Head of caudate nucleus (tissue), 42 donors: ENCODE measurements at places on chromosomes 3 and 15.

DNA sequence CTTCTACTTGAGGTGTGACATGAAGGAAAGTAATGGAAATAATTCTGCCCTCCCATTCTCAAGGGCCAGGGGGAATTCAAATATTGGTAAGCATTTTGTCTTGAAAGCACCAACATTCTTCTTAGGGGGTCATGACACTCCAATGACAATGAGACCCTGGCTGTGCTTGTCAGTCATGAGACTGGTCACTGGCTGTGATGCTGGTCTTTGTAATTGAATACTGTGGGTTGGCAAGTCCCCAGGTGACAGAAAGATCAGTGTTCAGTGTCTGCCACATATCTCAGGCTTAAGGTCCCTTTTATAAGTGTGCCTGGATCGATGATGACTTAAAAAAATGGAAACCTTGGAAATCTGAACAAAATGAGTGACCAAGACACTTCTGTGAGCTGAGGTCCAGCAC lies 151.4 kb downstream of the SNRPN start:
- DNase-seq, result no peak

DNA sequence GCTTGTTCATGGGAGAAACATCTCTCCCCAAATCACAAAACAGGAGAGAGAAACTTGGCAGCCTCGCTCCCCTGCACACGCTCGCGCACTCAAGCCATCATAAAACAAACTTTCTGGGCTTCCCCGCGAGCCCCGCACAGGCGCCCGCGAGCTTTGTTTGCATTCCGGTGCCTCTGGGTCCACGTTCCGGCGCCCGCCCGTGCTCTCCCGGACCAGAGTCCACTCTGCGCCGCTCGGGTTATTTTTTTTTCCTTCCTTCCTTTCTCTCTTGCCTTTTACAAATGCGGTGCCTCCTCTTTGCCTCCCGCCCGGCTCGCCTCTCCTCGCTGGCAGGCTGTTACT lies 363 bp downstream of the MAGI1 start:
- no peak for DNase-seq

DNA sequence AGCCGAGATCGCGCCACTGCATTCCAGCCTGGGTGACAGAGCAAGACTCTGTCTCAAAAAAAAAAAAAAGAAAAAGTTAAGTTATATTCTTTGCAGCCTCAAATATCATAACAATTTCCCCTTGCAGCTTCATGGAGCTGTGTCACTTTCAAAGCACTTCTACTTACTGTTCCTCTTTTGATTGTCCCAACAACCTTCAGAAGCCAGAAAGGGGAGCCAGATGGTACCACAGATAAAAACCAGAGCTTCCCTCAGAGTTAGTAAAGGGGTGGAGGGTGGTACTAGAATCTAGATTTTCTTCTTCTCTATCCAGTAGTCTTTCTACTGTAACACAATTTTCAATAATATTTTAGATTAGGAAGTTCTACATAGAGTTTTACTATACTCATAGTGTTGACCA lies 188.8 kb downstream of the TAFA4 start:
- DNase-seq, result no peak

GRCh38 chr15:52495125-52495524 lies 33.6 kb downstream of the MYO5A start:
- no peak for DNase-seq

- no peak for DNase-seq
Observed at GRCh38 chr3:197417911-197418618, 119.7 kb upstream of the DLG1 start.
